ENCODE measurements at places on chromosomes 1 and 21.

GRCh38 chr1:11645670-11646265 lies 8.5 kb downstream of the FBXO2 start:
- peak; percentile 75 for DNase-seq

DNA sequence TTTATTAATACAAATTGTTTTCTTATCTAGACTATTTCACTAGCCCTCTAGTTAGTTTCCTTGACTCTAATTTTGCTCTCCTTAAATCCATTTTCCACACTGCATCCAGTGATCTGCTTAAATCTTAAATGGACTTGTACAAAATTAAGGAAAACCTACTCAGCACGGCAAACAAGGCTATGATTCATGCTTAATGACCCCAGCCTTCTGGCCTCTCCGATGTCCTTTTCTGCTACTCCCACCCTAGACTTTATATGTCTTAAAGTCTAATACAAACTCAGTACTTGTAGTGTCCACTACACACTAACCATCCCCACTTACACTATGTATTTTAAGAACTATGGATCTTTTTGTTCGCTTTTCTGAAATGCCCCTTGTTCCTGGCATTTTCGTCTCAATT lies 2.2 kb downstream of the TMED5 start:
- no peak for DNase-seq

DNA sequence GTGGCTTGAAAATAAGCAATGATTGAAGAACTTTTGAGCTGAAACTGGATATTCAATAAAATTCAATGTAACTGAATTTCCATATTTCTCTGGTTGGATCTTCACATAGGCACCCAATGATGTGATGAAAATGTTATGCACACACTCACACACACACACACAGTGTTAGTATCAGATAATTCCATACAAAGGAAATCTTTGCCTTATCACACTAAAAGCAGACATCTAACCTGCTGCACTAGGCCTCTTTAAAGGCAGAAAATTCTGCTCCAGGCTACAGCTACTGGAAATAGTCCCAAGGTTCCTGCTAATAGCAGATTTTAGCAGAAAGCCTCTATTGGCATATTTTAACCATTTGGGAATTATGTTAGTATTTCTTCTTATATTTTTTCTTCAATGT lies 309.6 kb downstream of the COL11A1 start:
- no peak for DNase-seq

GRCh38 chr1:53811414-53811851 lies 26.7 kb downstream of the NDC1 start:
- peak; percentile 9 for DNase-seq

GRCh38 chr1:214514032-214514818 lies 37.2 kb downstream of the PTPN14 start:
- DNase-seq = no peak

DNA sequence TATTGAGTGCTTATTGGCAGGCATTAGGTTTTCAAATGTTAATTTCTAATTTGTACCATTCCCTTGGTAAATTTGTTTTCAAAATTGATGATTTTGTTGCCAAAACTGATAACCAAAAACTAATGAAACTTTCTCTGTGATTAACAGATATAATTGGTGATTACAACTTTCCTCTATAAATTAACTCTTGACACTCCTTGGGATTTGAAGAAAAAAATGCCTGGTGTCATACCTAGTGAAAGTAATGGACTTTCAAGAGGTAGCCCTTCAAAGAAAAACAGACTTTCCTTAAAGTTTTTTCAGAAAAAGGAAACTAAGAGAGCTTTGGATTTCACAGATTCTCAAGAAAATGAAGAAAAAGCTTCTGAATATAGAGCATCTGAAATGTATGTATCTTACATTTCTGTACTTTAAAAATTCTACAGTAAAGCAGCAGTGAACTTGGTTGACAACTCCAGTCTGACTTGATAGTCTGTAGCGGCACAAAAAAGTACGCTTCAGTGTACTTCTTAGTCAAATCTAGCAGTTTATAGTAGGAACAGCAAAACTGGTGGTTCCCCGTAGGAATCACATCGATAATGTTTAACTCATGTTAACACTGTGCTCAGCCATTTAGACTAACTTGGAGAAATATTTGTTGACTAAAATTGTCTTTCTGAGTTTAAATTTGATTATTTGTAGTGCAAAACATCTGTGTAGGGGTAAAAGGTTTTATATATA lies 3.0 kb downstream of the USP1 start:
- no peak for DNase-seq

DNA sequence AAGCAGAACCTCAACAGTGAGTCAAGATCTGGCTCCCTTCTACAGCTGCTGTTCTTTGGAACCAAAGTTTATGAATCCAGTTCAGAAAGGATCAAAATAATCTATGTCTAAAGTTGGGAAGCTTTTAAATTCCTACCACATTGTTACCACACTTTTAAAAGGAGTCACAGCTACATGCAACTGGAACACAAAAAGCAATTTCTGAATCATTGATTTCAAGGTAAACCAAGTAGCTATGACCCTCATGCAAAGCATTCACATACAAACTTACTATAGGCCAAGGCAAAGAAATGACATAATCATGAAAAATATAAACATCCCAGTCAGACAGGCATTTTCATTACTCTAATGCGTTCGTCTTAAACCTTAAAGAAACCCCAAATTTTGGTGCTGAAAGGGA lies 3.5 kb downstream of the SIPA1L2 start:
- no peak for DNase-seq

- no peak for DNase-seq
Measured at GRCh38 chr1:36982709-36983108, 51.6 kb downstream of the GRIK3 start.

GRCh38 chr1:116067566-116067890 lies 43.7 kb upstream of the MAB21L3 start:
- no peak for DNase-seq

DNA sequence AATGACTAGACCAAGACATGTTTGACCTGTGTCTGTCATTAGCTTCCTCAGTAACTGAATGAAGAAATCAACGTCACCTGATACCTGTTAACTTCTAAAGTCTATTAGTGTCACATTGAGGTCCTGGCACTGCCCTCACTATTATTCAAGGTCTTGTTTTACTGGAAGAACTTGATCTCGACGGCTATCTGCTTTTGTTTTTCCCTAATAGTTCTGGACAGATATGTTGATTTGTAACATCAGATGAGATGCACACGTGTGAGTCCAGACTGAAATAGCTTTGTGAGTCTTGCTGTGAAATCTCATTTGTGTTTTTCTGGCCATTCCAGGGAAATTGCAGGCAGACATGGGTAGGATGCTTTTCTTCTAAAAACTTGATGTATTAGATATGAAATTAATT lies 159.2 kb downstream of the RYR2 start:
- no peak for DNase-seq

GRCh38 chr1:97870589-97870988 lies 50.2 kb downstream of the DPYD start:
- no peak for DNase-seq

DNA sequence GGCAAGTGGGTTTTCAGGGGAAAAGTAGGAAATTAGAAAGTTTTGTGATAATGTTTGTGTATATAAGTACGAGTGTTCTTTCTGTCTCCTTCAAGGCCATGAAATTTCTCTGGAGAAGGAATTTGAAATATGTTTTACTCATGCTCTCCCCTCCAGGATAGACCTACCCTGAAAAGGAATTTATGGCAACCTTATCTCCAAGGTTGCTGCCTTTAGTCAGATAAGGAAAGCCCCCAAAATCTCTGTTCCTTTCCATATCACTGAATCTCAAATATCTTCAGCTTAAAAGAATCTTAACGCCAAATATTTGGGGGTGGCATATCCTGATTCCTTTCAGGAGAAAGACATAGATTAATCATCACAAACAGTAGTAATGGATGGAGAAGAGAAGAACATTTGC lies 499 bp upstream of the C4BPB start:
- DNase-seq = no peak

DNA sequence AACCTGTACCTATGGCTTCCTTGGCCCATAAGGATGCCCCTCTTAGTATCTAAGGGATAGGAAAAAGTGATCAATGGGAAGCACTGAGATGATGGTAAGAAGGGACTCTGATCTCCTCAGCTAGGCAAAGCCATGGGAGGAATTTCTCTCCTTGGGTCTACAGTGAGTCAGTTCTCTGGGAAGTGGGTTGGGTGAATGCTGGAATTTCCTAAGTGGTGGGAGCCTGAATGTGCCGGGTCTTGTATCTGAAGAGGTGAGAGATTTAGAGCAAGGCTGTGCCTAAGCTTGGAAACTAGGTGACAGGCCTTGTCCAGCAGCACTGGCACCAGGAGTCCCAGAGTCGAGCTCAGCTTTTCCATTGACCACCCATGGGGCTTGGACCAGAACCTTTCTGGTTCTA lies 96.3 kb upstream of the SLC2A1 start:
- DNase-seq = no peak

- DNase-seq = no peak
Measured at GRCh38 chr1:33738536-33738935, 125.3 kb upstream of the HMGB4 start.

- peak; percentile 53 for DNase-seq
Measured at GRCh38 chr1:179883745-179884138, 1.7 kb downstream of the TOR1AIP1 start.

GRCh38 chr21:26528882-26529281 lies 44.2 kb downstream of the CYYR1 start:
- no peak for DNase-seq

DNA sequence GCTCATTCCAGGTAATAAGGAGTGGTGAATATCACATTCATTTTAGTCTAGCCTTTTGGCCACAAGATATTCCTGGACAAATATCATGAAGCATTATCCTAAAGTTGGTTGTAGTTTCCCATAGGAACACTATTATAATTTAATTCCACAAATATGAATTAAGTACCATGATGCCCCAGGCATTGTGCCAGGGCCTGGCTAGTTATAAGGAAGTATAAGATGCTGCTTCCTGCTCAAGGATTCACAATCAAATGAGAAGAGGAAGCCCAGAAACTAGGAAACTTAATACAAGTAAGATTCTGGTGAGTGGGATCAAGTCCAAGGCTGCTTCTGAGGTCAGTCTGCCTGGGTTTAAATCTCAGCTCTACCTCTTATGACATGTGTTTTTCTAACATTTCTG lies 30.6 kb upstream of the ZP4 start:
- DNase-seq = no peak

GRCh38 chr1:208929575-208929974 lies 653.9 kb upstream of the CAMK1G start:
- DNase-seq = no peak

GRCh38 chr1:87683196-87683956 lies 354.7 kb downstream of the LMO4 start:
- DNase-seq = no peak

DNA sequence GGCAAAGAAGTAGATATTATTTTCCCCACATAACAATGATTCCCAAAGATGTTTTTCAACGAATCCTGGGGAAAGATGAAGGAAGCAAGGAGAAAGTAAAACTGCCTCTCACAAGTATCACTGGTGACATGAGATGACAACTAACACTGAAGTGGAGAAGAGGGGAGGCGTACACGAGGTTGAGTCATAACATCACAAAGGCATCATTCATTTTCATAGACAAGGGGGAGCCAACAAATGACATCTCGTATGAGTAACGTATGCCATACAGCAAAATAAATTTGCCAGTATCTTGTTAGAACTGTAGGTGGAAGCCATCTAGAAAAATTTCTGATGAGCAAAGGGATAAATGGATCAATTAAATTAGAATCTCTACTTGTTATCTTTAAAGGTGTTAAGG lies 56.6 kb downstream of the ATP1B1 start:
- no peak for DNase-seq

DNA sequence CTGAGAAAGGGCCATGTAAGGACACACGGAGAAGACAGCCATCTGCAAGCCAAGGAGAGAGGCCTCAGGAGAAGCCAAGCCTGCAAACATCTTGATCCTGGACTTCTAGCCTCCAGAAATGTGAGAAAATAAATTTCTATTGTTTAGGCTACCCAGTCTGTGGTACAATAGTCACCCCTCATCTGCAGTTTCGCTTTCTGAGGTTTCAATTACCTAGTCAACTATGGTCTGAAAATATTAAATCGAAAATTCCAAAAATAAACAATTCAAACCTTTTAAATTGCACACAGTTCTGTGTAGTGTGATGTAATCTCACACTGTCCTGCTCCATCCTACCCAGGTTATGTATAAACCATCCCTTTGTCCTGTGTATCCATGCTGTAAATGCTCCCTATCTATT lies 52.6 kb downstream of the ZNF644 start:
- no peak for DNase-seq

DNA sequence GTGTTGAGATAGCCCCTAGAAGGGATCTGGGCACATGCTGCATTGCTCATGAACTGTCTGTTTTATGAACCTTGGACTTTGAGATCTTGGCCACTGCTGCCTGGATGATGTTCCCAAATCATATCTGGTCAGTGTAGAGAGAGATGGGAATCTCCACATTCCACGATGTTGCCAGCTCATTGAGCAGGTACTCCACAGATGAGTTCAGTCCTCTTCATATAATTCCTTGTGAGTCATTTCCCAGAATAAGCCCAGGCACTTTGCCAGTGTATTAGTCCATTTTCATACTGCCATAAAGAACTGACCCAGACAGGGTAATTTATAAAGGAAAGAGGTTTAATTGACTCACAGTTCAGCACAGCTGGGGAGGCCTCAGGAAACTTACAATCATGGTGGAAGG lies 254.0 kb upstream of the RUNX1 start:
- no peak for DNase-seq

DNA sequence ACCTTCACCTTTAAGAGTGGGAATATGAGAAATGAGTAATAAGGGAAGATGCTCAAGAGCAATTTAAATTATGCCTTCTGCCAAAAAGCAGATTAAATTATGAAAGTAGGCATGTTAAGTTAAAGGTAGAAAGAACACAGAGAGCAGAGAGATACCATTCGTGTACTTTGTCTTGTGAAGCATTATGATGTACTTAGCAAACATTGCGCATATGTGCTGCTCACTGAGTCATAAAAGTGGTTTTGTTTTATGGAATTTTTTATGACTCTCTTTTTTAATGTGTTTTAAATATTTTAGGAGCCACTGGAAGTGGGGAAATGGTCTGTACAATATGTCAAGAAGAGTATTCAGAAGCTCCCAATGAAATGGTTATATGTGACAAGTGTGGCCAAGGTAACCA lies 35.3 kb downstream of the MTF2 start:
- DNase-seq = no peak

- no peak for DNase-seq
Measured at GRCh38 chr21:24127651-24128050, 1479.6 kb downstream of the MRPL39 start.

GRCh38 chr1:12554521-12555305 lies 63.3 kb downstream of the DHRS3 start:
- no peak for DNase-seq

GRCh38 chr1:226648421-226648820 lies 90.7 kb downstream of the ITPKB start:
- no peak for DNase-seq

GRCh38 chr1:82073071-82073470 lies 272.3 kb downstream of the ADGRL2 start:
- no peak for DNase-seq

GRCh38 chr1:23779826-23780371 lies 1.7 kb downstream of the PITHD1 start:
- DNase-seq = no peak

- no peak for DNase-seq
Measured at GRCh38 chr1:237416924-237417655, 375.1 kb downstream of the RYR2 start.

Measured in T-cell (primary cell).